GM04504 (cell line): ENCODE measurements at places on chromosomes 11 and 22.

GRCh38 chr11:57530215-57530595 lies 349 bp downstream of the TIMM10 start:
- DNase-seq = no peak

GRCh38 chr22:46072110-46072881 lies 78.0 kb upstream of the PPARA start:
- no peak for DNase-seq

DNA sequence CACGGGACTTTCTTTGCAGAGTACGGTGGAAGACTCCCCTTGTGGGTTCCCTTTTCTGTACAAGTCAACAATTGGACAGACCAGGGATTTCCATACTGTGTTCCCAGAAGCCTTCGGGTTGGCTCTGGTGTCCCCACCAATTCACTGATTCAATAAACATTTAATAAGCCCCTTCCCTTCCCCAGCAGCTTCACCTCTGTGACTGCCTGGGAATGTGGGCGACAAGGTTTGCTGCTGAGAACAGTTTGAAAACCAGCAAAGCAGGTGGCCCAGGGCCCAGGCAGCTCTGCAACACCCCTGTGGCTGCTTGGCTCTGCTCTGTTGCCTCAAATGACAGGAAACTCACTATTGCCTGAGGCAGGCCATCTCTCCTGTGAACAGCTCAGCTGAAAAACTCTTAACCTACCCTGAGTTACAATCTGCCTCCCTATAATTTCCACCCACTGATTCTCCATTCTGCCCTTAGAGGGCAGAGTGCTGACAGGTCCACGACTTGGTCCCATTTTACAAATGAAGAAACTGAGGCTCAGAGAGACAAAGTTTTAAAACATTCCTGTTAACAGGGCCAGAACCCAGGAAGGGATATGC lies 10.4 kb downstream of the ADORA2A start:
- DNase-seq = no peak

DNA sequence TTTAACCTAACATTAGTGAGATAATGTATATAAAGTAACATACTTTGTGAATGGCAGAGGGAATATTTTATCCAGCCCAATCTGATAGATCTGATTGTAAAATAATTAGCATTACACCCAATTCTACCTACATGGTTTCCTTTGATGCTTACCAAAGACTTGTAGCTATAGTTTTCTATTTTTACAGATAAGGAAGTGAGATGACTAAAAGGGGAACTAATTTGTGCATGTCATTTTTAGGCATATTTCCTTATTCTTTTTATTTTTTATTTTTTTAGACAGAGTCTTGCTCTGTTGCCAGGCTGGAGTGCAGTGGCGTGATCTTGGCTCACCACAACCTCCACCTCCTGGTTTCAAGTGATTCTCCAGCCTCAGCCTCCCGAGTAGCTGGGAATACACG lies 793.7 kb upstream of the LRRC4C start:
- no peak for DNase-seq

GRCh38 chr11:76880956-76881355 lies 20.2 kb downstream of the ACER3 start:
- no peak for DNase-seq

- no peak for DNase-seq
Observed at GRCh38 chr11:26297189-26297975, 34.5 kb upstream of the ANO3 start.

DNA sequence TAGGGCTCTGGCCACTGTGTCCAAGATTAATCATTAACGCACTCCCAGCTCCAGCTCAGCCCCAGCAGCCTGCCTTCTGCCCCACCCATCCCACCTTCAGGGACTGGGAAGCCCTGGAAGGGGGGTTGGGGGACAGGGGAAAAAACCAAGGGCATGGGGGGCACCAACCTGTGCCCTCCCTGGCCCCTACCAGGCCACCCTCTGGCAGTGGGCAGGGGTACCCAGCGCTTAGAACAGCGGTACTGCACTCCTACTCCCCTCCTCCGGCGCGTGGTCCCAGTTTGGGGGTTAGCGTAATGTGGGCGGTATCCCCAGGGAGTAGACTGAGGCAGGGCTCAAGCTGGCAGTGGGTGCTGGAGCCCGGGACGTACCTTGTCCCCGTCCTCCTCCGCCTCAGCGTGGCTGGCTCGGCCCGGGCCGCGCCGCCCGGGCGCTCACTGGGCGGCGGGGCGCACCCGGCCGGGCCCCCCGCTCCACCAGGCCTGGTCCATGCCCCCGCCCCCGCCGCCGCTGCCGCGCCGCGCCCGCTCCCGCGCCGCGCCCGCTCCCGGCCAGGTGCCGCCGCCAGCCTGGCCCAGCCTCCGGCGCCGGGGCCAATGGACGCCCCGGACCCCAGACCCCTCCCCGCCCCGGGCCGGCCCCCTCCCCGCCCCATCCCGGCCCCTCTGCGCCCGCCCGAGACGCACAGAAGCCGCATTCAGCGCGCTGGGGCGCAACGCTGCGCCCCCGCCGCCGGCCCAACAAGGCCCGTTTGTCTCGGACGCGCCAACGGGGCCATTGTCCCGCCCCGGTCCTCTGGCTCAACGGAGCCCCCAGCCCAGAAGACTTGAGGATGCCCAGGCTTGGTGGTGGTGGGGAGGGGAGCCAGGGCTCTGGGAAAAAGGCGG lies at the start of gene GAL3ST1:
Gene GAL3ST1 (minus strand): TSS at position 571 of the 887 bp plus-strand sequence. CDS start 17,273 bp downstream, outside the sequence.
- DNase-seq = no peak

GRCh38 chr22:37126882-37127281 lies 17.4 kb upstream of the TMPRSS6 start:
- no peak for DNase-seq

- no peak for DNase-seq
Observed at GRCh38 chr11:126817096-126817495, 183.5 kb downstream of the KIRREL3 start.

DNA sequence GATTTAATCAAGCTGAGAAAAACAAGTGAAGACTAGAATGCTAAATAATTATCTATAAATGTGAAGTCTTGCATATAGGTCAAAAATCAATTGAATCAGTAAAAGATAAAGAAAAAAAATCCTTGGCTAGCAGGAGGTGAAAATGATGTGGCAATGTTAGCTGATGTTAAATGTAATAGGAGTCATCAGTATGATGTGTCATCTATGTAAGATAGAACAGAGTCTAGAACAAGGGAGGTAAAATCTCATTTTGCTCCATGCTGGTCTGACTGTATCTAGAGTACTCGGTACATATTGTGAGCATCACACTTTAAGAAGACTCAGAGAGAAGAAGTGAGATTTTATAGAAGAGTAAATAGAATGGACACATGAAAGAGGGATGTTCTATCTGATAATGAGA lies 721.2 kb downstream of the ETS1 start:
- no peak for DNase-seq

DNA sequence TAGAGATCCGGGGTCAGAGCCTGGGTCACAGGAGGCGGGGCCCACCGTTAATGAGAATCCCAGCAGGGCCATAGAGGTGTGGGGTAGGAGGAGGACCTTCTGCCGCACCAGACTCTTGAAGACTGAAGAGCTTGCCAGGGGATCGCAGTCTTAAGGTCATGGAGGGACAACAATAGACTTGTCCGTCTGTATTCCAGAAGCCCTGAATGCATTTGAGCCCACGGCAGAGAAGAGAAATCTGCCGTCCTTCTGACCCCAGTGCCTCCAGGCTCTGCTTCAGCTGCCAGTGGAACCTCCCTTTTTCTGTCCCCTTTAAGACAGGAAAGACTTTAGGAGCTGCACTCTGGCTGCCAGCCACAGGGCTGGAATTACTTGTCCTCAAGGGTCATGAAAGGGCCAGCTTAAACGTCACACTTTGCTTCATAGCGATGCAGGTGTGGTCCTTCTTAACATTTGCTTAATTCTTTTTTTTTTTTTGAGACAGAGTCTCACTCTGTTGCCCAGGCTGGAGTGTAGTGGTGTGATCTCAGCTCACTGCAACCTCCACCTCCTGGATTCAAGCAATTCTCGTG lies 15.5 kb upstream of the ST3GAL4 start:
- no peak for DNase-seq
